ENCODE measurements at places on chromosomes 11 and 22.

GRCh38 chr11:122215244-122215992 is 99.4 kb upstream of the BLID start:
- no peak for DNase-seq

GRCh38 chr11:129620237-129621104 is 195.2 kb upstream of the TMEM45B start:
- DNase-seq = no peak

GRCh38 chr11:26937386-26937785 is 56.5 kb upstream of the FIBIN start:
- DNase-seq = no peak

- DNase-seq = no peak
Observed at GRCh38 chr22:45807156-45807915, 135.7 kb downstream of the ATXN10 start.

DNA sequence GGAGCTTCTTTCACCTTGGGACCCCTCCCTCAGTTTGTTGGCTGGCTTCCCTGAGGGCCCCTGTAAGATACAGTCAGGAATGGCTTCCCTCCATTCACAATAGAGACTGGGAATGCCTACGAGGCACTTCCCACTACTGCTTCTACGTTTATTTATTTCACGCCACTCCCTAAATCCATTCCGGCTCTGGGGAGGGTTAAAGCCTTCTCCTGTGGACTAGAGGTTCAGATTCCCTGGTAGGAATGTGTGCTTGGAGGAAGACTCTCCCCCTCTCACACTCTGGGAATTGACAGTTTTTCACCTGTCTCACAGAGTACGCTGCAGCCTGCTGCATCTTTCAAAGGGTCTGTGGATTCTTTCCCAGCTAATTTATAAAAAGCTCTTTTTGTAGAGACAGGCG is 3.3 kb upstream of the NUCB2 start:
- no peak for DNase-seq

DNA sequence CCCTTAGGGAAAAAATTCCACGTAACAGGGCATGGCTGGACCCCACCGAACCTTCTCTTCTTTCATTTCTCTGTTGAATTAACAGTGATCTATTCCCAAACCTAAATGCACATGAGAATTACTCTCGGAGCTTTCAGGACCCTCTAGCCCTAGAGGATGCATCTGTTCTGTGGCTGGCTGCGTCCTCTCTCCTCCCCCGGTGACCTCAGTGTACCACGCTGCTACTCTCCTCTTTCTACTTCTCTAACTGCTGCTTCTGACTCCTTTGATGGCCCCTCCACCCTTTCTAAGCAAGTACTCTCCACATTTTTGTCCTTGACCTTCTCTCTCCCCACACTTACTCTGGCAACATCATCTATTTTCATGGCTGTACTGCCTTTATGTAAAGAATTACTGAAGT is 12.1 kb upstream of the APOA1 start:
- no peak for DNase-seq

GRCh38 chr11:42802201-42802899 is 509.4 kb upstream of the API5 start:
- no peak for DNase-seq

- no peak for DNase-seq
Observed at GRCh38 chr11:11349870-11350337, 3.1 kb downstream of the CSNK2A3 start.

DNA sequence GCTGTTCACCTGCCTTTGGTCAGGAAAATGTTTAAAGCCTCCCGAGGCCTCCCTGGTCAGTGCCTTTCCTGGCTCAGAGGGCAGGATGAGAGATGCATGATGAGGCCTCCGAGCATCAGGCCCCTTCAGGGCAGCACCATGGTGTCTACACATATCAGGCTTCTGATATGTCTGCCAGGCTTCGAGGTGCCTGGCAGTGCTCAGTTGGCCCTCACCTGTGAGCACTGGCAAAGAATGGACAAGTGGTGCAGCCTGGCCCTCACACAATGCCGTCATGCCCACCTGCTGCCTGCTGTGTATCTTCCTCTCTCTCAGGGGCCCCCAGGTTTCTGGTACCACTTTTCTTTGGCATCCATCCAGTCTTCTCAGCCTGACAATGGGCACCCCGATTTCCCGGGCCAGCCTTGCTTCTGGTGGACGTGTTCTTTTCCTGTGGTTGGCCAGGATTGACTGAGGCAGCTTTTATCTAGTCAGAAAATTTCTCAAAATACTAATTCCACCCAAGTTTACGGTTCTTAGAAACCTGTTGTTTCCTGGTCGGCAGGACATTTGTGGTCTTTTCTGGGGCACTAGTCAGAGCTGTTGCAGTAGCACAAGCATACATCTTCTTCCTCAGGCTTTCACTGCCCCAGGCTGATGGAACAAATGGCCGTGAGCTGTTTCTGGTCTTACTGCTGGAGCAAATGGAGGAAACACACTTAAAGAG is 76.8 kb upstream of the SUSD2 start:
- no peak for DNase-seq

DNA sequence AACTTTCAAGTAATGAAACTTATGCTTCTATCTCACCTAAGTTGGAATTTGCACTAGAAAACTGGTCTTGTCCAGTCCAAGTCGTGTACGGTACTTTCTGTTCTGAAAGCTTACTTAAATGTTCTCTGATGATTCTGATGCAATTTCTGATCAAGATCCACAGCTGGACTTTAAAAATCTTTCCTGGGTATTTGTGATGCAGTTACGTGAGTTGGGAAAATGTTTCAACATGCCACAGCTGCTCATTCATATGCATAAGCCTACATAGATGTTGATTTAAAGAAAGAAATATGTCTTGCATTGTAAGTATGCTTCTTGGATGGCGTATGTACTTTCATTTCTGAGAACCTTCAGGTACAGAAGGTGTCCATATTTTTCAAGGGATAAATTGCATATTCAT is 493.7 kb upstream of the CCDC90B start:
- no peak for DNase-seq

DNA sequence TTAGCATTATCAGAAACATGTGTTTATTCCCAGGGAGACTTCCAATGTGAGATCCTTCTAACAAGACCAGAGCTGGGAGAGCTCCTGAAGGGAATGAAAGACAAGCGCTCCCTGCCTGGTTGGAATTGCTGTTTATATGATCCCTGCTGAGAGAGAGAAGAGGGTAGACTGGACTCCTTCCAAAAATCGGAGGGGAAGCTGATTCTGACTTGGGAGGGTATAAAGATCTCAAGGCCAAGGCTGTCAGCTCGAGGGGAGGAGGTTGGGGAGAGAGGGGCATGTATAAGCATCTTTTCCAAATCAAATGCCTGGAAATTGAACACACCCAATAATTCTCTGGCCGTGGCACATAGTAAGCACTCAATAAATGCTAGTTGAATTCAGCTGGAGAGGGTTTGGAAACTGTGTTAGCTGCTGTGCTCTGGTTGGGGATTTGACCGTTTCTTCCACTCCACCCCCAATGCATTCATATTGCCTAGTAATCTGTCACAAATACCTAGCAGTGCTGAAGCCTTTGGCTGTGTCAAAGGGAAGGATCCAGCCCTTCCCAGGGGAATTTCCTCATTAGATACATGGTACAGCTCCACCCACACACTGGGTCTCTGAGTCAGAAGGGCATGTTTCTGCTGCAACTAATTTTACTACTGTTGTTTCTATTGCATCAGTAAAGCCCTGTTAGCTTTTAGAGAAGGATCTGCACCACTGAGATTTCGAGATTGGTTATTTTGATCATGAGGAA is 61.5 kb downstream of the CACNG2 start:
- DNase-seq = no peak

DNA sequence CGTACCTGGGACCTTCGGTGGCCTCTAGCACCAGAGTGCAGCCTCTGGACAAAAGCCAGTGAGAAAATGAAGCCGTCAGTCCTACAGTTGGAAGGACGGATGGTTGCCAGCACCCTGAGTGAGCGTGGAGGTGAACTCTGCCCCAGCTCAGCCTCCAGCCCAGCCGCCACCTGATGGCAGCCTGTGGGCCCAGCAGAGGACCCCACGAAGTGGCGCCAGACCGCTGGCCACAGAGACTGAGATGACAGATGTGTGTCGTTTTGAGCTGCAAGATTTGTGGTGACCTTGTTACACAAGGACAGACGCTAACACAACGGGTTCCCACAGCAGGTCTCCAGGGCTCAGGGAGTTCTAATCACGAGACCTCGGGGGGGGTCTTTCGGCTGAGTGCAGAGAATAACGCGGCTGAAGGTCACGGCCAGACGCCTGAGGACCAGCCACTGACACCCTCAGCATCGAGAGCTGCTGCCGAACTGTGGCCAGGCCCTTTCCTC is 75.0 kb downstream of the BRD1 start:
- no peak for DNase-seq

DNA sequence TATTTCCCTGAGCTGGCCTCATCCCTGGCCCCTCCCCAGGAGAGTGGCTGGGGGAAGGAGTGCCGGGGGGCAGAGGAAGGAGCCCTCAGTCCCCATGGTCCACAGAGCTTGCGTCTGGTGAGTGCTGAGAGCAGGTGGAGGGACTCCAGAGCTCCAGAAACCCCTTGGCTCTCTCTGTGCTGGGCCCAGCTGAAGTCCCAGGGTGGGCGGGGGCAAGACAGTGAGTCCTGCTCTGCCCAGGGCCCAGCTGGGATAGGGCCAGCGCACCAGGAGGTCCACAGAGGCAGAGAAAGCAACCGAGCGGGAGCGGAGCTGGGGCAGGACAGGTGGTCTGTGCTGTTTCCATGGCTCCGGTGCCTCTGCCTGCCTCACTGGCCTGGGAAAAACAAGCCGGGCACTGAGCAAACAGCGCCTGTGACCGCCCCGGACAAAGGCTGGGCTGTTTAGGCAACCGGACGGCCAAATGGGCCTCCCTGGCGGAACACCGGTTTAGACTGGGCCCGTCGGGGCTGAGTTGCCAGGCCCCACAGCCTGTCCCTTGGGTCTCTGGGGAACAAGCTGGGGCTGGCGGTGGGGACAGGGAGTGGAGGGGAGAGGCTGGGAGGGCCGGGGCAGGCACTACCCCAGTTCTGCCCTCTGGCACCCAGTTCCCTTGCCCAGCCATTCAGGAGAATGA is 34.1 kb upstream of the WNT7B start:
- no peak for DNase-seq

DNA sequence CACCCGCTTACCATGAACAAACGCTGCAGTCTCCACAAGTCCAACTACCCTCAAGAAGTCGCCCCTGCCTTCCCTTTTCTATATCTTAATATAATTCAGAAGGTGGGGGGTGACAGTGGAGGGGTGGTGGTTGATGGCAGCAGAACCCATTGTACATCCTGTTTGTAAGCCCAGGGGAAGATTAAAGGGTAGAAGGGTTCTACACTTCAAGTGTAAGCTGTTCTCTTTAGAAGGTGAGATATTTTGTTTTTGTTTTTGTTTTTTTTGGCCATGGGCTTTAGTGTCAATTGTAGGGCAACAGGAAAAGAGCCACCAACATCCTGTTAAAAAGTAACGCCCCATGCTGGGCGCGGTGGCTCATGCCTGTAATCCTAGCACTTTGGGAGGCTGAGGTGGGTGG is 34.9 kb upstream of the RRAS2 start:
- DNase-seq = no peak

GRCh38 chr11:92663539-92663938 is 305.9 kb upstream of the MTNR1B start:
- no peak for DNase-seq

DNA sequence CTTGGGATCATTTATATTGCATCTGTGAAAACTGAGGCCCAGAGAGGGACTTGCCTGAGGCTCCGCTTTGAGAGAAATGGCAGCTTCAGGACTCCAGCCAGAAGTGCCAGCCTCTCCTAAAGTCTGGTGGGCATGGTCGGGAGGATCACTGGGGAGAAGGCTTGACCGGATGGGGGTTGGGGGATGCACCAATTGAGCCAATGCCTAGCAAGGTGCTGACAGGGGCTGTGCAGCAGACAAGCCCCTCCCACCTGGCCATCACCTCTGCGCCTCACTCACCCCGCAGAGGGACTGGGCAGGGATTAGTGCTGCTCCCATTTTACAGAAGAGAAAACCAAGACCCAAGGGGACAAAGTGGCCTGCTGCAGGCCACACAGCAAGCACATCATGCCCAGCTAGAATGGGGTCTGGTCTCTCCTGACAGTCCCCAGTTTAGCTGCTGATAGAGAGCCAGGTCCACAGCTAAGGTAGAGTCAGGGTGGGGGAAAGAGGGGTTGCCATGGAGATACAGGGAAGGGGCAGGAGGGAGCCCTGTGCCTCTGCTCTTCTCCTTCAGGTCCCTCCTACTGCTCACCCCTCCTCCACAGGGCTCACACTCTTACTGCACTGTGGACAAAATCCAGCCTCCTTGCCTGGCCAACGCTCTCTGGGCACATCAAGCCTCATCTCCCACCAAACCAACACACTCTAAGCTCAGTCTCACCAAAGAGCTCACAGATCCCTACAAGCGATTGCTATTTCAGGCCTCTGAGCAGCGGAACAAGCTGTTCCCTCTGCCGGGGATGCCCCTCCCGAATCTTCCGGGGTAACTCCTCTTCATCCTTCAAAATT is 29.5 kb downstream of the TEF start:
- DNase-seq = no peak

- DNase-seq = no peak
Observed at GRCh38 chr11:34850334-34850733, 65.8 kb downstream of the APIP start.

- no peak for DNase-seq
Observed at GRCh38 chr11:116910378-116910777, 73.0 kb upstream of the APOA1 start.

DNA sequence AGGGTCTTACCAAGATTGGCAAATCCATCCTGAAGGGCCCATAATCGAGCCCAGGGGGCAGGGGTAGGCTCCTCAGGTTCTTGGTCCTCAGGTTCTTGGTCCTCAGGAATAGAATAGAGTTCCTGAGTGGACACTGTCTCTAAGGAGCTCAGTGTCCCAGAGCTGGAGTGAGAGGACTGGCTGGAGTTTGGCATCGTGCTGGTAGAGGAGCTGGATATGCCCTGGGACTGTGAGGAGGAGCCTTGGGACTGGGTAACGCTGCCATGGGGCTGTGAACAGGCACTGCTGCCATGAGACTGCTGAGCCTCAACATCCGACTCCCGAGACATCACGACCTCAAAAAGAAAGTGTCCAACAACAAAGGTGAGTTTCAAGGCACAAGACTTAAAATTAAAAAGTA is 7.2 kb downstream of the CHEK2 start:
- DNase-seq = no peak

- DNase-seq = no peak
Observed at GRCh38 chr11:45796461-45796861, 8.5 kb upstream of the SLC35C1 start.

DNA sequence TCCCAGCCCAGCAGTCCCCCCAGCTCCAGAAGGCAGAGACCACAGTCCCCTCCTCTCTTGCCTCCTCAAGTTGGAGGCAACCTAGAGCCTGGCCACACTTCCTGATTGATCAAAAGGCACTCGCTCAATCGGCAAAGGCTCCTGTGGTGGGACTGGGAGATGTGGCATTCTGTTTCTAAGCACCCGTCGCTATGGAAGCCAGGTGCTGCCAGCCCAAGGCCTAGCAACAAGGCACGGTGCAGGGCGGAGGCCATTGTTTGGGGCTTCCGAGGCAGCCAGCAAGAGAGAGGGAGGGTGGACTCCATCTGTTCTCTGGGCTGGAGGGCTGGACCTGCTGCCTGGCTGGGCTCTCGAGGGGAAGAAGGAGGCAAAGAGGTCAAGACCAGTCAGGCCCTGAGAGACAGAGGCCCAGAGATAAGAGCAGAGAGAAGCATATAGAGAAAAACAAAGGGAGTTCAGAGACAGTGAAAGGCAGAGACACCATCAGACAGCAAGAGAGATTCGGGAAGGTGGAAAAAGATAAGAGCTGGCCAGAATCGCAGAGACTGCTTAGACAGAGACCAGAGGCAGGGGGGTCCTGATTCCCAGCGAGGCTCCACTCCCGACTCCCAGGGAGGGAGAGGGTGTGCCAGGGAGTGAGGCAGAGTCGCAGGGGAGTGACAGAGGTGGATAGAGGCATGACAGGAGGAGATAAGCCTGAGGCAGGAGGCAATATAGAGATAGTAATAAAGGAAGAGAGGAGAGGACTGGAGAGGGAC is 21.2 kb downstream of the PDE2A start:
- no peak for DNase-seq
